Stimulated activated CD8-positive, alpha-beta memory T cell treated with anti-CD3 and anti-CD28 coated beads, Interleukin-7, amount 100 ng/mL, for 24 hours (primary cell): ENCODE measurements at places on chromosomes 4 and X.

GRCh38 chrX:46279925-46280313 lies 265.3 kb downstream of the ZNF674 start:
- DNase-seq, result no peak

- DNase-seq, result no peak
Observed at GRCh38 chr4:169927280-169927679, 98.9 kb downstream of the MFAP3L start.

GRCh38 chr4:110878413-110878812 lies 255.5 kb upstream of the PITX2 start:
- DNase-seq, result no peak

DNA sequence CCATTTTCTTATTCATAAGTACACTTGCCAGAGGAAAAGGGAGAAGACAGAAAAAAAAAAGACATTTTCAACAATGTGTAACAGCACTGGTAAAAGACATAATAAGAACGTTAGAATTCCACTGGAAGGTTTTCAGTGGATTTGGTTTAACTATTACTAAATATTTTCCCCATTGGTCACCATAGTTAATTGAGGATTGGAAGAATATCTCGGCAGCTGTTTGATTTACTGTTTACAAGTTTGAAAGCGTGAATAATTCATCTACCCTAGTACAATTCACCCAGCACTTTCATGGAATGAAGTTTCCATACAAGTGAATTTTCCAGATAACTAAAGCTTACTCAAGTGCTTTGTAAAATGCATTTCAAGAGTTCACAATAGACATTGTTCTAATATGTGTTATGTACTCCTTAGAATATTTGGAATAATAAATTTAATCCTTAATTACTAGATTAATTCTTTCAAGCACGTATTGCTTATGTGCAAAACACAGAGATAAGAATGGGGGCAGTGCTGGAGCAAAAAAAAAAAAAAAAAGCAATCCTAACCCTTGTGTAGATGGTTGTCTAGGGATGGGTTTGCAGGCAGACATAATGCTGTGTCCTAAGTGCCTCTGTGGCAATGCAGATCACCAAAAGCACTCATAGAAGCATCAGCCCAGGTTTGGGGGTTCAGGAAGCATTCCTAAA lies 57.1 kb downstream of the ENPEP start:
- DNase-seq, result no peak

GRCh38 chrX:112642349-112642748 lies 37.4 kb downstream of the LHFPL1 start:
- DNase-seq, result no peak
